ENCODE measurements at places on chromosomes 4 and X. TPM values are rescaled to one million over a fixed set of nuclear protein-coding genes. Genes with fewer than 3 reads are reported as not detected.

- no peak for DNase-seq
Measured at GRCh38 chr4:155371432-155372043, 5.2 kb downstream of the MAP9 start.

- DNase-seq = no peak
Measured at GRCh38 chrX:116267511-116268040, 97.0 kb downstream of the AGTR2 start.

- DNase-seq = no peak
Measured at GRCh38 chr4:71334465-71334882, 4.3 kb upstream of the SLC4A4 start.

DNA sequence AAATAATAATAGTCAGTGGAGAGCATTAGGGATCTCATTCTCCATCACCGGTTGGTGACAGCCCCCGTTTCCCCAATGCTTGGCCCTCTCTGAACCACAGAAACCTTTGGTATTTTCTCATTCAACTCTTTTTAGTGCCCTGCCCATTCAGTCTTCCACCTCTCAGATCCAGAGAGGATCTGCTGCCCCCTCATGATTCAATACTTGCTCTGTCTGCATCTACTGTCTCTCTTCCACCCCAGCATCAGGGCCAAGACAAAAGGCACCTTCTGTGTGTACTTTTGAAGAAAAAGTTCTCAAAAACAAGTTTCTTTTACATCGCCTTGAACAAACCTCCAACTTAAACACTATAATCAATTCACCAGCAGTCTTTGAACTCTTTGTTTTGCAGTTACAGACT is 19.3 kb downstream of the CLTRN start:
- DNase-seq = no peak

Gene MGST2
- polyA plus RNA-seq = 55.7 TPM

Gene ALB
- 43.6 TPM for polyA plus RNA-seq

Gene PGRMC2
- polyA plus RNA-seq = 72.1 TPM

Gene TLR8
- 0.55 TPM for polyA plus RNA-seq

Gene HTRA3
- 32.2 TPM for polyA plus RNA-seq

Gene FHL1
- 1,451 TPM for polyA plus RNA-seq

All from muscle of arm (tissue), 14 donors.